ENCODE measurements at places on chromosomes 1 and 21.

GRCh38 chr1:25697435-25698217 is 81.0 kb downstream of the MAN1C1 start:
- DNase-seq, result no peak

DNA sequence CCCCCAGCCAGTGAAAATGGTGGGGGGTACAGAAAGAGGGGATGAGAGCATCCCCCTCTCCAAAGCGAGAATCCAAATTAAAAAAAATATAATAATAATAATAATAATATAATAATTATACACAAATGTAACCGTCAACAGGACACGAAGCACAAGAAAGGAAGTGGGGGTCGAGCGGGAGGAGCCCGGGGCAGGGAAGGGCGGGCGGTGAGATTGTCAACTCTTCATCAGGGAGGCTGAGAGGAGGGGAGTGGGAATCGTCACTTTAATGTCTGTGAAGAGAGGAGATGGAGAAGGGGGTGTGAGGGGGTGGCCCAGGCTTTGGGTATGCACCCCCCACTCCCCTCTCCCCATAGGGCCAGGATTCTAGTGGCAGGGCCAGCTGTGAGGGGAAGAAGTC is 33.2 kb downstream of the MEF2D start:
- no peak for DNase-seq

DNA sequence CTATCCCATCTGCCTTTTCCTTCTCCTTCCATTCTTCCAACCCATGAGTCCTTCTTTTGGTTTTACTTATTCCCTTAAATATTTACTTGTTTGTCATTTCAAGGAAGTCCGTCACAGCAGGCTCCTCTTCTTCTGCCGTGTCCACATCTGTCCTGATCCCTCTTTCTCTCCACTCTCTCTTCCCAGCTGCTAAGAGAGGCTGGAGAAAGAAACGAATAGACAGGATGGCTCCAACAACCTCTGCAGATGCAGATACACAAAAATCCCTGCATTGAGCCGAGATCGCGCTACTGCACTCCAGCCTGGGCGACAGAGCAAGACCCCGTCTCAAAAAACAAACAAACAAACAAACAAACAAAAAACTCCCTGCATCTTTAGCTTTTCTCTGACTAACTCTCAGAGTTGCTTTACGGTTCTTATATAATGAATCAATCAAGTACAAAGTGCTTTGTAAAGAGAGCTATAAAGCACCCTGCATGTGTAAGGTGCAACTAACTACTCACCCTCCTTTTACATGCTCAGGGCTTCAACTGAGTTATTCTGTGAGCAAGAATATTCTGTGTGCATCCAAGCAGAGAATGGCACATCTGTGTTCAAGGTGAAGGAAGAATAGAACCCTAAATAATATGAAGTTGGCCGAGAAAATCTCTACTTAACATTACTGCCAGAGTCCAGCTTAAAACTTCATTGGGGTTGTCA is 3.8 kb upstream of the SAMD13 start:
- no peak for DNase-seq

DNA sequence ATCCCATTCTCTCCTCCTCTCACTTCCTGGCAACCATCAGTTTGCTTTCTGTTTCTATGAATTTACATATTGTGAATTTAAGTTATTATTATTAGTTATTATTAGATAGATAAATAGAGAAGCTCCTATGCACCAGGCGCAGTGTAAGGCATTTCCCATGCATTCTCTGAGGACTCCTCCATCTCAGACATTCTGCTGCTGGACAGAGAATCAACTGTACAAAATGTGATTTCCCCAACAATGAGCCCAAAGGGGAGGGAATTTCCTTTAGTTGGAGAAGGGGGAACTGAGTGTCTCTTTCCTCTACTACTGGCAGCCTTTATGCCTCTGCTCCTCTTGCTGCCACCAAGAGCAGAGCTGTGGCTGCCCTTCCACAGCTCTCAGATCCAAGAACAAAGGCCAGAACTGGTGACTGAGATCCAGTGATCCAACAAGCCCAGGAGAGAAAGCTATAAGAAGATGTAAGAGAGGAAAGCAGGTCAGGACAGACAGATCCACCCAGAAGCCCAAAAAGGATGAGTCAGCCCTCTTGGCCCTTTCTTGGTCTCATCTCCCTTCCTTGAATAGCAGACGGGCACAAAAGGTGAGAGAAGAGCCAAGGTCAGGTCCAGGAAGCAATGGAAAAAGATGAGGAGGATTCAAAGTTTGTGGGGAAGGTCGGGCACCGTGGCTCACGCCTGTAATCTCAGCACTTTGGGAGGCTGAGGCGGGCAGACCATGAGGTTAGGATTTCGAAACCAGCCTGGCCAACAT is 3.5 kb upstream of the IVL start:
- no peak for DNase-seq

- DNase-seq, result no peak
These were observed 19.6 kb downstream of the LBR start for GRCh38 chr1:225408249-225408648.

DNA sequence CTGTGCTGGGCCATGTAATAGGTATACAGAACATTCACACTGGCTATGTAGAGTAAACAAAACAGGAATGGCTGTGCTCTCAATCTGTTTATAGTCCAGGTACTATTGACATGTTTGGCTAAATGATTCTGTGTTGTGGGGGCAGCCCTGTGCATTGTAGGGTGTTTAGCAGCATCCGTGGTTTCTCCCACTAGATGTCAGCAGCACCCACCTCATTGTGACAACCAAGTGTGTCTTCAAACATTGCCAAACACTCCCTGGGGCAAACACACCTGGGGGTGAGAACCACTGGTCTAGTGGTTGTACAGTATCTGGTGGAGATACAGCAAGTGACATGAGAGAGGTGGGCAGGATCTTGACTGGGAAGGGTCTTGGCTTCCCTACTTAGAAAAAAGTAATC is 80.4 kb upstream of the SPATA6 start:
- DNase-seq, result no peak

- no peak for DNase-seq
These were observed 416.1 kb downstream of the MRPL39 start for GRCh38 chr21:25191141-25191540.

DNA sequence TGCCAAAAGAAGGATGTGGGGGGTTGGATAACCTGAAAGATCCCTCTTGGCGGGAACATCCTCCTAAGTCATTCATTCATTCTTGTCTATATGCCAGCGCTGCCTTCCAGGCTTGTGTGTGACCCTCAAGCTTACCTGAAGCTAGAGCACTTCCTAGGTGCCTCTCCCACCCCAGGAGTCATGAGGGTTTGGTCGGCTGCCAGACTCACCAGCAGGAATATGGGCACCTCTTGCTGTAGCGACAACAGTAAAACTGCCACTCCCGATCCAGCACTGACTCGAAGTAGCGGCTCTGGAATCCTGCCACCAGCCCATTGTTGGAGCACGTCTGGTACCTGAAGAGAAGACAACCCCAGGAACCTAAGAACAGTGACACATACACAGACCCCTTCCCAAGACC is 15.0 kb downstream of the DPT start:
- no peak for DNase-seq

All from Kasumi-1 (cell line).